ENCODE measurements at places on chromosomes 16 and 17.

GRCh38 chr17:47992216-47992615 lies 21.3 kb downstream of the CDK5RAP3 start:
- DNase-seq, result no peak

DNA sequence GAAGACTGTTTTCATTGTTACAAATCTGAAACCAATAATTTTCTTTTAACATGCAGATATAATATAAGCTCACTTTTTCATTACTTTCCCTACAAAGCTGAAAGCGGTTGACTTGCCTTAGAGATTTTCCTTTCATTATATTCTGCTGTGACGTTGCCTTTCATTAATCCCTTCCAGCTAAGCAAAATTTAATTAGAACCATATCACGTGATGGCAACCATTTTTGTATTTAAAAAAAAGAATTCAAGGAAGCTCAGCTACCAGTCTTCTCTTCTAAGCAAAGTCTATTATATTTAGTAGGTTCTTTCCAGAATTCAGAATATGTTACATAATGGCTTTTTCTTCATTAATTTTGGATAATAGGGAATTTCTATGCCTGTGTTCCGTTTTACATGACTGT lies 186.5 kb downstream of the PRKCA start:
- no peak for DNase-seq

DNA sequence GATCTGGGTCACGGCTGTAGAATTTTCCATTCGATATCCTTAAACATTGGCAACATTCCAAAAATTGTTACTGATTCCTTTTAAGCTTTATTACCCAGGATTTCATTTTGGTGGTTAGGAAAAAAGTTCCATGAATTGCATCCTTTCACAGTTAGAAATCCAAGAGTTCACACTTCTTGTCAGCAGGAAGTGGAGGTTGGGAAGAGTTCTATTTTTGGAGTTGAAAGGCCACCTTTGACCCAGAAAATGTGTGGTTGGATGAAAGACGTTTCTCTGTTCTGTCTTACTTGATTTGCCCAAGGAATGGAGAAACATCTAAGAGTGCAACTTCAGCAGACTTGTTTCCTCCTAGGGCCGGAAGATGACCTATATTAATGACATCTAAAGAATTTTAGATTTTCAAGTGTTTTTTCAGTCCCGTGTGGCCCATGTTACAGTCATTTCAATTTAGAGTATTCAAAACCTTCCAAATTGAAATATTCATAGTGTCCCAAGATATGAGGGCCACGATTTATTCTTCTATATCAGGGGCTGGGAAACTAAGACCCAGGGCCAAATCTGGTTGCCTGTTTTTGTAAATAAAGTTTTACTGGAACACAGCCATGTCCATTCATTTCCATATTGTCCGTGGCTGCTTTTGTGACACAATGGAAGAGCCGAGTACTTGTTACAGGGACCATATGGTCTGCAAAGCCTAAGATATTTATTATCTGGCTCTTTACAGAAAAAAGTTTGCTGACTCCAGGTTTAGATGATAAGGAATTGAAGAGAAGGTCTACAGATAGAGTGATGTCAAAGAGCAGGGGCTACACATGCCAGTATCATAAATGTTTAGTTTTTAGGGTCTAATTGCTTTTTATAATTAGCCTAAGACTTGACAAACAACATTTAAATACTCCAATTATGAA lies 50.2 kb downstream of the CDK5R1 start:
- no peak for DNase-seq

- no peak for DNase-seq
Measured at GRCh38 chr17:77354670-77355455, 214.1 kb downstream of the SEC14L1 start.

GRCh38 chr17:52546493-52546892 lies 388.0 kb upstream of the CA10 start:
- DNase-seq, result no peak

GRCh38 chr17:60333628-60334031 lies 58.3 kb downstream of the USP32 start:
- no peak for DNase-seq

DNA sequence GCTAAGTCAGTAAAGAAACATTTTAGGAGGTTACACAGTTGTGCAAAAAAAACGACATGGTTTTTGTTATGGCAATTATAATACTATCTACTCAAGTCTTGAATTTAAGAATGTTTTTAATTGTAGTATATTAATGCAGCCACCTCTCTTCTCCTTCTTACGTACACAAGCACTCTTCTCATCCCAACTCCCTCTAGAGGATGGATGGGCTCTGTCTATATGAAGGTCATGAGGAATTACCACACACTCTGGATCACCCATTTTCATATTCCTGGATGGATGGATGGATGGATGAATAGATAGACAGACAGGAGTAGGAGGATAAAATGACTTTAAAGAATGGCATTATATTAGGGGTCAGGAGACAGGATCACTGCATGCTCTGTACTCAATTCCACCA lies 120.0 kb downstream of the PHKB start:
- DNase-seq, result no peak

GRCh38 chr16:81445143-81445961 lies 744 bp downstream of the CMIP start:
- DNase-seq, result peak; percentile 72

DNA sequence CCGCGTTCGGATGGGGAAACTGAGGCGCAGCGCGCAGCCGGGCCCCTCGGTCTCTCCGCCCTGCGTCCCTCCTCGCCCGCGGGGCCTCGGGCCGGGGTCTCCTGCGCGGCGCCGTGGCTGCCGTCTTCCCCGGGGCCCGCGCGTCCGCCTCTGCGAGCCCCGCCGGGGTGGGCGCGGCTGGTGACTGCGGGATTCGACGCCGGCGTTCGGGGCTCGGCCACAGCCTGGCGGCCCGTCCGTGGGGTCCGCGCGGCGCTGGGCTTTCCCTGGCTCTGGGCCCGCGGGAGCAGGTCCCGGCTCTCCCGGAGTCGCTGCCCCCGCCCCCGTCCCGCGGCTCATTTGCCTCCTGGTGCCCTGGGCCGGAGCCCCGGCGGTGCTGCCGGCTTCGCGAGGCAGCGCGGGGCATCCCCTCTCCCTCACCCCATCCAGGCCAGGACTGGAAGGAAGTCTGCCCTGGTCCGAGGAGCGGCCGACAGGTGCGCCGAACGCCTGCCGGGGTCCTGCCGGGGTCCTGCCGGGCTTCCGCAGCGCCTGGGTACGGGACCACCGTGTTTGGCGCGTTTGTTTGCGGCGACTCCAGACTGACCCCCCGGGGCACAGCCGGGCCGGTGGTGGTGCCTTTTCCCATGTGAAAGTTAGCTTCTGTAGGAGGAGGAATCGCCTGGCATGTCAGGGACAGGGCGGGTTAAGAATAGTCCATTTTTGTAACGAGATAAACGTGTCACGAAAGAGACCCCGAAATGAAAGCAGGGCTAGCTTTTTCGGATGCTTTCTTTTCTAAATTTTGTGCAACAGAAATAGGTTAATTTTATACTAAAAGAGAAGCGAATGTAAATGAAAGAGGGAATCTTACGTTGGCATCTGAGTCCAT lies 671 bp downstream of the CHMP6 start:
- DNase-seq, result peak; percentile 40

- no peak for DNase-seq
Measured at GRCh38 chr16:49631187-49632041, 224.5 kb downstream of the ZNF423 start.

DNA sequence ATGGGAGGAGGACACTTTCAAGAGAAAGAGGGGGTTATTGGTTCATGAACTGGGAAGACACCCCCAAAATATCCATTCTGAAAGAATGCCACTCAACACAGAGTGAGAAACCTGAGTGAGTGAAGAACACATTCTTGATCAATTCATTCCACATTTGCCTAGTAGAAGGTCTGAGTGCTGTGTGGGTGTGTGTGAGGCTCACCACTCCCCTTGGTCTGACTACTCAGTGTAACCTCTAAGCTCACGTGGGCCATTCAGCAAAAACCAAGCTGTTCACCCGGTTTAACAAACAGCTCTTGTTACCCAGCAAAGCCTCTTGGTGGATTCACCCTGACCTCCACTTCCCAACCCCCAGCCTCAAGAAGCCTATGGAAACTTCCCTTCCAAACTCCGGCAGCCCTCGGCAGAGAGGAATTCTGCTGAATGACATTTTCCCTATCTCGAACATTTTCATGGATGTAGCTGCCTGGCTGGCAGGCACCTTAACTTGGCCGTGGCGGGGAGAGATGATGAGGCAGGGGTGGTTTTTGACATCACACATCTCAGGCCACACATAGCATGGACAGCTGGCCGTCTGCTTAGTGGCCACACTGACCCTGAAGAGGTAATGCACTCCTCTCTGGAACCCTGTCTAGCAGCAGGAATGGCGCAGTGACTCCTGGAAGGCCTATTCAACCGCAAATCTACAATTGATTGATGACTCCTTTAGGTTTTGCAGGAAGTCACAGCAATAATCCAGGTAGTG lies 11.6 kb downstream of the ST6GALNAC1 start:
- no peak for DNase-seq

GRCh38 chr17:75536366-75536765 lies 10.9 kb downstream of the LLGL2 start:
- no peak for DNase-seq

DNA sequence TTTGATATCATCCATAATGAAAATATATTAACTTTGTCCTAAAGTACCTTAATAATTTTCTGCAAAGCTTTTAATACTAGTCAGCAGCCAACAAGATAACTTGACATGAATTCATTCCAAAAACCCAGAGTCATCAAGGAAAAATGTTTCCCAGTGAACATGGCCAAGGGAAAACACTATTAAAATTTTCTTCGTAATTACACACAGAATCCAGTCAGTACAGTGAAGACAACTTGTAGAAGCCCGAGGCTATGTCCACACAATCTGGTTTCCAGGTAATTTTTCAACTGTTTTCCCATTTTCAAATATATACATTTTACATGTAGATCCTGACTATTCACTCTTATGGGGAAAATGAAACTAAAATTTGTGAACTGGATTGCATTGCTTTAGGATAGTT lies 600.9 kb downstream of the CDH8 start:
- DNase-seq, result no peak

DNA sequence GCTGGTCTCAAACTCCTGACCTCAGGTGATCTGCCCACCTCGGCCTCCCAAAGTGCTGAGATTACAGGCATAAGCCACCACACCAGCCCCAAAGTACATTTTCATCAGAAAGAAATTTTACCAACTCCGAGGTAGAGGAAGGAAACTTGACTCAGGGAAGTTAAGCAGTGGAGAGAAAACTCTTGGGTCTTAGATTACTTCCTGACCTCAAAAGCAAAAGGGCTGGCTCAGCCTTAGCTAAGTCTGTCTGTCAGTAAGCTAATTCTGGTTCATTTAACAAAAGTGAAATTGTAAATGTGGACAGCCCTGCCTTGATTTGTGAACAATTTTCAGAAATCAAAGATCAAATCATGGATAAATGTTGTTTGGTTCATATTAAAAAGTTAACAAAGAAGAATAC lies 30.6 kb downstream of the MAP2K6 start:
- no peak for DNase-seq

DNA sequence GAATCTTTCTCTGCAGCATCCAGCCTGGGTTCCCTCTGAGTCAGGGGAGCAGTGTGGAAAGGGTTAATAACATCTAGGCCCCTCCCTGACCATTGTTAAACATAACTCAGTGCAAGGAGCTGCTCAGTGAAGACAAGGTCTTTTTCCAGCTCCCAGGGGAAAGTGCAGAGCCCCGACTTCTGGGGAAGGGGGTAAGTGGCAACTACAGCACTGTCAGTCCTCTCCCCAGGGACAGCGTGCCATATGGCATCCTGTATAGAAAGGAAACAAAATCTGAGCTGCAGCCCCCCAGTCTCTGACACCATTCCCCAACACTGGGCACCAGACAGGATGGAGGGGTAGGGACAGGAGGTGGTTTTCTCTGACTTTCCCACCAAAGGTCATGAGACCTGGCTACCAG lies 7.8 kb downstream of the MRPL27 start:
- DNase-seq, result no peak

- DNase-seq, result no peak
Measured at GRCh38 chr16:11990702-11991390, 14.3 kb downstream of the SNX29 start.

- DNase-seq, result peak; percentile 92
Measured at GRCh38 chr17:49496183-49496866, 1.2 kb downstream of the NGFR start.

- DNase-seq, result no peak
Measured at GRCh38 chr16:23996258-23996955, 160.6 kb downstream of the PRKCB start.

GRCh38 chr17:68205808-68206720 lies 41.8 kb upstream of the AMZ2 start:
- DNase-seq, result peak; percentile 43

- DNase-seq, result no peak
Measured at GRCh38 chr17:53934931-53935330, 112.2 kb downstream of the KIF2B start.

- peak; percentile 83 for DNase-seq
Measured at GRCh38 chr17:28712032-28712704, 480 bp upstream of the PROCA1 start.

DNA sequence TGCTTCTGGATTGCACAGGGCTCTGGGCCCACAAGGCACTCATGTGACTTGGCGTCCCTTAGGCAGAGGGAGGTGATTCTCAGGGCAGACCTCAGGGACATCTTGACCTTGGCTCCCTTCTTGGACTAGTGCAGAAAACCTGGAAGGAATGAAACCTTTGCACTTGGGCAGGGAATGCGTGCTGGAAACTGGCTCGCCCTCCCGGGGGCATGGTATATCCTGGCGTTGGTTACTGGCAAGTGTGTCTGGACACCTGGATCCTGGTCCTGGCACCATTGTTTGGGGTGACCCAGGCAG lies 63.5 kb upstream of the LGALS9 start:
- DNase-seq, result no peak

DNA sequence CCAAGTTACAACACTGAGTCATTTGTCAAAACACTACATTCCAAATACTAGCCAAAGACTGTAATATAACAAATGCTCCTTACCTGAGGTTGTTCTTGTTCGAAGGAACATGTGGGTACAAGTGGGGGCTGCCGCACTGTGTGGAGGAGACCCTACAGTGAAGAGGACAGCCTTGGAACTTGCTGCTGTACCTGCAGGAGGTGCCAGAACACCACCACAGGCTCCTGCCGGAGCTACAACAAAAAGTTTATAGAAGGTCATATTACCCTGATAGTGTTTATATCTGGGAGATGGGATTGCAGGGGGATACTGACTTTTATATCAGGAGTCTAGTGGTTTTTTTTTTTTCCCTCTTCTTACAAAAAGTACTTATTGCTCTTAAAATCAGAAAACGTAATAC lies 37.8 kb upstream of the ALDH3A1 start:
- DNase-seq, result no peak

DNA sequence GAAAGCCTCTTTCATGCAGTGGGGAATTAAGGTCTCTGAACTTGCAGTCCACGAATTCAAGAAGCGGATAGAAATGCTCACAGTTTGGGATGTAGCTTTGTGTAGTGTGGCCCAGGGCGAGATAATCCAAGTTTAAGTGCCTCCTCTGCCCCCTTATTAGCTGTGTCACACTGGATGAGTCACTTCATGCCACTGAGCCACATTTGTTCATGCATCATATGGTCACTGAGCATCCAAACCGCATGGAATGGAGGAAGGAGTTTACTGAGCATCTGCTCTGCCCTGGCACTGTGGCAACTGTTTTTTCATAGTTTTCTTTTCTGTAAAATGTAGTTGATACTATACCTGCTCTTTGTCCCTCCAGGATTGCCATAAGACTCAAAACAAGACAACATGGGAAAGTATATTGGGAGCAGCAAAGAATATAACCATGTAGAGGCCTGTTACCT lies 15.1 kb upstream of the DHX8 start:
- no peak for DNase-seq

All from activated CD4-positive, alpha-beta T cell treated with anti-CD3 and anti-CD28 coated beads for 36 hours (primary cell).